NCI-H1092 treated with DMSO at 0.1 percent for 48 hours (cell line): ENCODE measurements at places on chromosomes 5 and 9.

GRCh38 chr9:17635115-17635890, 56.4 kb downstream of the SH3GL2 start:
- no peak for DNase-seq

GRCh38 chr9:23683611-23684061, 142.4 kb downstream of the ELAVL2 start:
- DNase-seq = no peak

DNA sequence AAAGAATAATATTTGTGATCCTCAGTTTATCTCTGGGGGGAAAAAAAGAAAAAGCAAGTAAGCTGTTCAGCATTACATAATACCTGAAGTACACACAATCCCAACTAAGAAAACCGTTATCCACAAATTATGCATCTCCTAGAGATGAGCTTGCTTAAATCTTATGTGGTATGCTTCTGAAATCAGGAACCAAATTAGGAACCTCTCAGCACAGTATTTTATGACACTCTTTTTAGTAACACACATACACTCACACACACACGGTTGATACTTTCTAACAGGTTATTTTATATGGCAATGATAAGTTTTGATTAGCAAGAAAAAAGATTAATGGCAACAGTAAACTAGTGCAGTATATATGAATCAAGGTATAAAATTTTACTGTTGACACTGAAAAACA, 1.2 kb upstream of the ZNF510 start:
- no peak for DNase-seq

- DNase-seq = no peak
Measured at GRCh38 chr9:12680341-12680740, 12.8 kb upstream of the TYRP1 start.

- no peak for DNase-seq
Measured at GRCh38 chr5:135009736-135010501, 24.1 kb downstream of the PITX1 start.

DNA sequence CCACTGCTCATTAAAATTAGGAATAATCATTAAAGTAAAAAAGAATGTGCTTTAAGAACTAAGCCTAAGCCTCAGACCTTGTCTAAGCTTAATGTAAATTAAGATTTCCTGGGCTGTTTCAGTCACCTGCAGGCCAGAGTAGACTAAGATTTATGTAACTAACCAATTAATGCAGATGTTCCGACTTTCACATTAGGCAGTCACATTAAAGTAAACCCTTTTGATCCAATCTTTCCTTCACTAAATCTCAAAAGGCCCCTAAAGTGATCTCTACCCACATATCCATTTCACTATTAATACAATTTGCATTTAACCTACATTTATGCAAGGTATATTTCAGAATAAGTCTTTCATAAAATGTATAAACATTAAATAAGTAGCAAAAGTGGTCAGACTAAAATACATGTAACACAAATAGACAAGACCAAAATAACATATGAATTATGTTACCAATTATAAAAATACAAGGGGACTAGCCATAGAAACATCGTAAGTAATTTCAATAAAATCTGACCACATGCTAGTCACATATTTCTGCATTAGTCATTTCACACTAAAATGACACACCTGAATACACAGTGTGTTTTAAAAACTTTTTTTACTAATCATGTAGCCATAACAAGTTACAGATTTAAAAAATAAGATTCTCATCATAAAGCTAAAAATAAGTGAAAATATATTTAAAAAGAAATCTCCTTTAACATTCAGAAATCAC, 7.7 kb downstream of the NR3C1 start:
- DNase-seq = no peak

GRCh38 chr5:96896276-96896675, 20.0 kb downstream of the ERAP2 start:
- DNase-seq = no peak
